ENCODE measurements at places on chromosomes 5 and 9.

GRCh38 chr9:110979636-110980035 lies 58.6 kb downstream of the LPAR1 start:
- DNase-seq, result no peak

GRCh38 chr5:149422366-149423048 lies 43.4 kb upstream of the IL17B start:
- DNase-seq, result peak; percentile 61

- DNase-seq, result no peak
Observed at GRCh38 chr5:135453613-135454012, 1.5 kb upstream of the TIFAB start.

GRCh38 chr9:123401879-123402513 lies 46.0 kb downstream of the CRB2 start:
- peak; percentile 77 for DNase-seq

- no peak for DNase-seq
Observed at GRCh38 chr5:147701468-147701867, 81.1 kb downstream of the JAKMIP2 start.

- no peak for DNase-seq
Observed at GRCh38 chr5:39301406-39301805, 62.9 kb downstream of the C9 start.

- DNase-seq, result no peak
Observed at GRCh38 chr5:135568923-135569360, 9.8 kb downstream of the CXCL14 start.

GRCh38 chr5:83277953-83278352 lies 193.6 kb upstream of the VCAN start:
- no peak for DNase-seq

GRCh38 chr9:73441890-73442818 lies 290.5 kb downstream of the ANXA1 start:
- no peak for DNase-seq

- no peak for DNase-seq
Observed at GRCh38 chr5:172149073-172149472, 39.0 kb downstream of the STK10 start.

DNA sequence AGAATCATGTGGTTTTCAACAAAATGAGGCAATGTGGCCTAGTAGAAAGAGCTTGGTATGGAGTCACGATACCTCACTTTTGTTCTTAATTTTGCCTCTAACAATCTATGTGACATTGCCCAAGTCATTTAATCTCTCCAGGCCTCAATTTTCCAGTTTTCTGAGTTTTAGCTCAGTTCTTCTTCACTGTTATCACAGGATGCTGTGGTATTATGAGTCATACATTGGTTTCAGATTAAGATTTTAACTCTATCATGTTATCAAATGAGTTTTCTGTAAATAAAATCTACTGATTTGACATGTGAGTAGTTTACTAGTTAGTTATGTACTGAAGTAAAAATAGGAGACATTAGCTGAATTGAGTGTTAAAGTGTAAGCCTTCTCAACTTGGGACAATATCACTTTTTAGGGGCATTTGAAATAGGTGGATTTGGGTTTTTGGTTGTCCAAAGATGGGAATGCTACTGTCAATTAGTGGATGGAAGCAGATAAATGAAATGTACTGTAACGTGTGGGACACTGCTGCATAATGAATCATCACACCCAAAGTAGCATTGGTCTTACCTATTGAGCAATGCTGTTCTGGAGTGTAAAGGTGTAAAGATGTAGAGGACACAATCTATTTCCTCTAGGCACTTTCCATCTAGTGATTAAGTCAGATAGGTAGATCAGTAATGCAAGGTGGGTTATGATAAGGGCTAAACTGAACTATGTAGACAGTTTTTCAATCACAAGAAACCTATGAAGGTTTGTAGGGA lies 73.3 kb downstream of the NNT start:
- DNase-seq, result no peak

- no peak for DNase-seq
Observed at GRCh38 chr9:7489036-7489435, 310.5 kb downstream of the DMAC1 start.

GRCh38 chr5:86983208-86983607 lies 284.5 kb upstream of the RASA1 start:
- DNase-seq, result no peak

DNA sequence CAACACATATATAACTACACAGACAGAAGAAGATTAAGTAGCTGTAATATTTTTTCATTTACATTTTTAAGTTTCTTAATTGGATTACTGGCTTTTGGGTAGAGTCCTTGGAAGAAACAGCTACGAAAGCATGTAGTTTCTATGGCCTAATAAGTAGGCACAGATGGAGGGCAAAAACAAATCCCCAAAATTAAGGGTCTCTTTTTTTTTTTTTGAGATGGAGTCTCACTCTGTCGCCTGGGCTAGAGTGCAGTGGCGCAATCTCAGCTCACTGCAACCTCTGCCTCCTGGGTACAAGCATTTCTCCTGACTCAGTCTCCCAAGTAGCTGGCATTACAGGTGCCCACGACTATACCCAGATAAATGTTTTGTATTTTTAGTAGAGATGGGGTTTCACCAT lies 27.1 kb upstream of the MTMR12 start:
- DNase-seq, result no peak

DNA sequence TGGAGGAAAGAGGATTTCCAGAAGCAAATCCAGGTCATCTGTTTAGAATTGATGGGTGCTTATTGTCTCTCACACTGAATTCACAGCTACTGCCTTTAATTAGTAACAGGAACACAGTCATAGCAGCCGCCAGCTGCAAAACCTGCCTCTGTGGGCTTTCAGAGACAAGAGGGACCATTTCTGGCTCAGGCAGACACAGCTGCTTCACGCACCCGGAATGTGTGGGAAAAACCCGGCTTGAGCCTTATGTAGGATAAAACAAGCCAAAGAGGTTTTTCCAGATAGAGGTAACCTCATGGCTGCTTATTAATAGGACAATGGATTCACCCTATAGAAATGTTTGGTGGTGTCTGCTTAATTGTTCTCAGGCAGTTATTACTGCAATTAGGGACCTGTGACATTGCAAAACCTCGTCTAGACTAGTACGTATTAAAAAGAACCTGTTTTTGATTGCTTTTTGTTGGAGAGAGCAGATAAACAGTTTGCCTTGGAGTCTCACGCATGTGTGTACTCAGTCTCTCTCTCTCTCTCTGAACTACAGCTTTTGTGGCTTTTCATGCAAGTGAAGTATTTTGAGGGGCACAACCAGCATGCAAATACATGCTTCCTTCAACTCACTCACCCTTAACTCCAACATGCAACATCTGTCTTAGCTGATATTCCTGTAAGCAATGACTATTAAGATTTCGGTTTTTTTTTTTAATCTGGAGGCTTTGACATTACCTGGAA lies 302.7 kb downstream of the PLK2 start:
- DNase-seq, result peak; percentile 43

DNA sequence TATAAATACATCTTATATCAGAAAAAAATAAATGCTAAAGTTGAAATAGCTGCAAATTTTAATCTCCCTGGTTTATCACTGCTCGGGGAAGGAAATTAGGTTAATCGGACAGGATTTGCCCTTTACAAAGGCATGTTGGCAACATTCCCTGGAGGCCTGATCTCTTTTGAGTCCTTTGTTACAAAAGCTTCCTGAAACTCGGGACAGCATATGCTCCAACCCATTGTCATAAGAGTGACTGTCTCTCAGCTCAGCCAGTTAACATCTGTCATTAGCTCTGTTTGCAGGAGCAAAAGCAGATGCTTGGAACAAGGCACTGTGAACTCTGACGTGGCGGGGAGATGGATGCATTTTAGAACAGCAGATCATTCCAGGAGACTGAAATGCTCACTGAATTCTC lies 80.6 kb downstream of the MYO10 start:
- peak; percentile 72 for DNase-seq

DNA sequence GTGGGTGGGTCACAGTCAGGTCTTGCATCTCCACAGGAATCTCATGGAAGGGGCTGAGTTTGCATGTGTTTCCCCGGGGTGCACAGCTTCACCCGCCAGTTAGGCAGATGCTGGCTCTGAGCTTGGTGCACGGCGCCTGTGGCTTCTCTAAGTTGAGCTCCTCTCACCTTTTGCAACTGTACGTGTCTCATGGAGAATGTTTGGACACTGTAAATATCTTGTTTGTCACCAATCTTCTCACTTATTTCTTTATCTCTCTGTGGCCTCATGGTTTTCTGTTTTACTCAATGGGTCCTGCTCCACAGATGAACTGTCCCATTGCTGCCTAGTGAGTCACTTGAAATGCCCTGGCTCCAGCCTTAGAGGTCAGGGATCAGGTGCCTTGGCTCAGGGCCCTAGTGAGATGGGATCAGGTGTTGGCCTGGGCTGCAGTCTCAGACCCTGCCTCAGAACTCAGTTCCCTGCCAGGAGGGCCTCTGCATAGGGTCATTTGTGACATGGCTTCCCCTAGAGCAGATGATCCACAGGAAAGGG lies 61.6 kb downstream of the WNK2 start:
- DNase-seq, result no peak

DNA sequence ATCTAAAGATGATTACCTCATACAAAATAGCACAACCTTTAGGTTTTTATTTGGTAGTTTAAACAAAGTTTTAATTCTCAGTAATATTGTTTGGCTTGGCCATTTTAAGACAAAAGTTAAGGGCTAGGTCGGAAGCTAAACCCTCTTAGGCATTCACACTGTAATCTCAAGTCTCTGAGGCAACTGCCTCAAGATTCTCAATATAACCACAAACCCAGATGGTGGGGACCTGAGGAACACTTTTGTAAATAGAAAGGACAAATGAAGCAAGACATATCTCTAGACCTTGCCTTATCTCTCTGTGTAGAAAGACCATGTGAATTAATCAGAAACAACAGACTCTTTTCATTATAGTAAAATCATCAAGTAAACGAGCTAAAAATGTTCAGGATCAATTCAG lies 500.2 kb upstream of the CDH6 start:
- no peak for DNase-seq

- no peak for DNase-seq
Observed at GRCh38 chr9:92671323-92671722, 1.4 kb upstream of the IPPK start.

- DNase-seq, result no peak
Observed at GRCh38 chr9:96523374-96523773, 73.4 kb downstream of the HABP4 start.

DNA sequence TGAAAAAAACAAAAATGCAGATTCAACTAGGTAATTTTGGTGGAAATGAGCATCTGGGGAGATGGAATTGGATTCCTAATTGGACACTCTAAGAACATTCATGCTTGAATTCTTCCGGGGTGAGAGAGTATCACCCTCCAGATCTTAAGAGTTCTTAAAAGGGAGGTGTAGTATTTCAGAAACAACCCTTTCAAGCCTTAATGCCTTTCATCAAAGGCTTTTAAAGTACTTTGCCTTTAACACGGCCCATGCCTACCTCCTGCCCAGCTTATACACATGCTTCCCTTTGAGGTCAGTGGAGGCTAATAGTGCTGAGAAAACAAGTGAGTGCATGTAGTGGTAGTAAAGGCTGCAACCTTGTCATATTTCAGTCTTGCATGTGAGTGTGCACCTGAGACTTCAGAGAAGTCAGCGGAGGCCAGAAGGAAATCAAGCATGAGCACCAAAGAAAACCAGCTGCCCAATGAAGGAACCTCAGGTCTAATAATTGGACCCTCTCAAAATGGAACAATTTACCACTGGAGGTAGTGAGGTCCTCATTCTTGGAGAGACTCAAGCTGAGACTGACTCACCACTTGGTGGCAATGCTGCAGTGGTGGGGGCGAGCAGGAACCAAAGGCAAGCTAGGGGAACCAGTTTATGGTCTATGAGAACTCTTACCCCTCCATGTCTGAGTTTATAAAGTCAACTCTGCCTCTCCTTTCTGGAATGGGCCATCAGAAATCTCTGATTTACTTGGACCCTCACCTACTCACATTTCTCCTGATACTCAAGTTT lies 98.4 kb upstream of the GDNF start:
- DNase-seq, result no peak

DNA sequence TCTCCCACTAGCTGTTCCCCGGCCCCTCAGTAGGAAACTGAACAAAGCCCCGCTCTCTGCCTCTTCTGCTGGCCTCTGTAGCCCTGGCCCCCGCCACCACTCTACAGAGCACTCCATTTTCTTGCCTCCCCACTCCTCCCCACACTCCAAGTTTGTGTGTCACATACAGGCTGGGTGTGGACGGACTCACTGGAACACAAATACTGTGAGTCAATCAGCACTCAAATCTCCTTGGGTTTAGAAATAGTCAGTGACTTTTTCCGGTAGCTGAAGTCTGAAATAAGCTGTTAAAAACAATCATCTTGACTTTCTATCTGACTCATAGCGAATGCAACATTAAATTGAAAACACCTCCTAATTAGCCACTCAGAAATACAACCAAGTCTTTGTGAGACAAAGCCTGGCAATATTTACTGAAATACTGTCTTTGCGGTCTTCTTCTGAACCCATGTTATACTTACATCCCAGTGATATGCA lies 122.5 kb downstream of the LHFPL2 start:
- no peak for DNase-seq

- no peak for DNase-seq
Observed at GRCh38 chr5:57007344-57007743, 55.4 kb upstream of the MIER3 start.

DNA sequence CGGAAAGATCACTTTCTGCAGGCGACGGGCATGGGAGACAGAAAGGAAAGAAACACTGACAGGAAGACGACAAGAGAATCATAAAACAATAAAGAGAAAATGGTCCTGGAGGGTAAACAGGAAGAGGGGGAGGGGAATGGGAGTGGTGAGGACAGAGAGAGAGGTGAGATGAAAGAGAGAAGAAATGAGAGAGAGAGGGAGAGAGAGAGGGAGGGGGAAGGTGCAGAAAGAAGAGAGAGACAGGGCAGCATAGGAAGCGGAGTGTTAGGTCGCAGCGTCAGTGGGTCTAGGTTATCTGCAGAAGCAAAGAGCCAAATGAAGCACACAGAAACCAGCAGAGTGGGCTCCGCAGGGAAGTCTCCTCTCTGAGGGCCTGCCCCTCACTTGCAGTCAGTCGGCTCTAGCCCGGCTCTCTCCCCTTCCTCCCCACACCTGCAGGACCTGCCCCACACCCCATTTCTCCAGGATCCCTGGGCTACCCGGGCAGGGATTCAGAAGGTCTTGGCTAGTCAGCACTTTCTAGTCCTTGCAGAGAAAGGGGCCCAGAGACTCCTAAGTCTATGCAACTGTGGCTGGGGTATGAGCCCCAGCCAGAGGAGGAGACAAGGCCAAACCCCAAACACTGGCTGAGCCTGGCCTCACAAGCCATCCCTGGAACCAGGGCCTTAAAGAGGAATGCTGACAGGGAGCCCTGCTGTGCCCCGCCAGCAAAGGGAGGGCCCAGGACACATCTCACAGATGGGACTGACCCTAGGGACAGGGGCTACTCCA lies 29.7 kb upstream of the MEIKIN start:
- no peak for DNase-seq
